ENCODE measurements at places on chromosomes 2 and 18. TPM values are rescaled to one million over a fixed set of nuclear protein-coding genes. Genes with fewer than 3 reads are reported as not detected.

Gene PTPRM
- 97.3 TPM for polyA plus RNA-seq

Gene MOB4
- polyA plus RNA-seq = 46.9 TPM

Gene CDH19
- polyA plus RNA-seq = 0.39 TPM

Gene PAIP2B
- 18.7 TPM for polyA plus RNA-seq

Gene NDC80
- 23.8 TPM for polyA plus RNA-seq

Gene GREB1L
- polyA plus RNA-seq = 1.7 TPM

Gene C2orf78
- polyA plus RNA-seq = not detected

Gene ANKRD30BL
- polyA plus RNA-seq = 0.78 TPM

Gene CNTNAP5
- 0.11 TPM for polyA plus RNA-seq

Gene IL1F10
- polyA plus RNA-seq = not detected

Gene GPR55
- polyA plus RNA-seq = 0.19 TPM

Gene NEURL3
- polyA plus RNA-seq = 5.5 TPM

Gene SKOR2
- polyA plus RNA-seq = not detected

Gene C2orf49
- polyA plus RNA-seq = 26.5 TPM

All from renal pelvis (tissue), 12 donors.